ENCODE measurements at places on chromosomes 1 and 21.

- DNase-seq = no peak
Measured at GRCh38 chr1:186984959-186985358, 156.2 kb downstream of the PLA2G4A start.

DNA sequence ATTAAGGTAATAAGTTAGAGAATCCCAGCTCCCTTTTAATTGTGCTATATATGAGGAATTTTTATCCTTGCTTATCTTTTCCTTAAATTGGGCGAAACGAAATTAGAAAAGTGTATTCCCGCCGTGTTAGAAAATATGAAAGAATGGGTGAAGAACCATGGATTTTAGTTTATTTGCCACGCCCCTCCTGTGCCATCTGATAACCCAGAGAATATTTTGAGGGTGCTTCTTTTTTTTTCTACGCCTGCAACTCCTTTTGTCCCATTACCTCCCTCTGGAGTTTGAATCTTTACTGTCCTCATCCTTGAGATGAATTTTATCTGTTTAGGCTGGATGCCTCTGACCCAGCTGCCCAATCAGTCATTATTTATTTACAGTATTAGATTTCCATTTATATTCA is 1.6 kb downstream of the TLCD4 start:
- no peak for DNase-seq

DNA sequence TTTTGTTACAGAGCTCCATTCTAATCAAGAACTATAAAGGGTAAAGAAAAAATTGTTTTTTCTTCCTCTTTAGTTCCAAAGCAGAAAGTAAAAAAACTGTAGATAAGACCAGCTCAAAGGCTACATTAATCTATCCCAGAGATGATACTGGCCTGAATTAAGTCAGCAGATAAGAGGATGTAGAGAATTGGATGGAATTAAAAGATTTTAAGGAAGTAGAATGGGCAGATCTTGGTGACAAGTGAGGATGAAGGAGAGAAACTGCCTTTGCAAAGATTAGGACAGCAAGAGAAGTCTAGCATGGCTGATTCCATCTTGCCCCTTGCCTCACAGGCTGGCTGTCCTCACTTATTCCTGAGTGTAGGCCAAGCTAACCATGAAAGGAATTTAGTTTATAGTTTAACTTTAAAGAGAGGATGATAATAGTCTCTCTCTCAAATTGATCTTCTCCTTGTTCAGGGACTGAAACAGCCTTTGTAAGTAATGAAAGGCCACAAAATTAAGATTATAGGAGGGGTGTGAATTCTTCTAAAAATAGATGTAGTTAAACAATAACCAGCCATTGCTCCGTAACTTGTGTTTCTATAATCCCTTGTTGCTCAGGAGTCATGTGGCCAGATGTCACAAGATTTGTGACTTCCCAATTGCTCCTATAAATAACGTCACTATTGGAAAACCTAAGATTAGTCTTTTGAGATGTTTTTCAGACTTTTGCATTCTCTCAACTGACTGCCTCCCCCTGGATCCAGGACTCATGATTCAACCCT is 265.0 kb upstream of the USP24 start:
- DNase-seq = no peak

- DNase-seq = no peak
Measured at GRCh38 chr1:117179471-117179870, 31.3 kb downstream of the VTCN1 start.

- peak; percentile 24 for DNase-seq
Measured at GRCh38 chr1:25797939-25798338, 2.1 kb upstream of the SELENON start.

GRCh38 chr1:233620065-233620464 is 6.2 kb downstream of the KCNK1 start:
- no peak for DNase-seq

DNA sequence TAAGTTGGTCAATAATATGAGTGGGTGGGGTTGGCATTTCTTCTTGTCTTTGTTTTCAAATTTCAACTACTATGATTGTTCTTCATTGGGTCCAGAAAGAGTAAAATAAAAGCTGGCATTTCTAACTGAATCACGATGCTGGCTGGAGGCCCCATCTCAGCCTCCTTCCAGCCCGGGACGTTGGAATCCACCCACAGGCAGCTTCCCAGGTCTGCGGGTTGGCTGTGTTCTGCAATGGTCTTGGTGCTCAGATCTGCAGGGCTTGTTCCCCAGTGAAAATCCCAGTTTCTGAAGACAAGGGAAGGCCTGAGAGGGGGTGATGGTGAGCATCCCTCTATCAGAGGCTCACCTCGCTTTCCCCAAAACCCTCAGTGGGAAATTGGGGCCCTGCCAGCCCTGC is 54.7 kb upstream of the ARHGEF16 start:
- DNase-seq = no peak
